Vagina (tissue), 2 donors: ENCODE measurements at places on chromosomes 1 and 21.

DNA sequence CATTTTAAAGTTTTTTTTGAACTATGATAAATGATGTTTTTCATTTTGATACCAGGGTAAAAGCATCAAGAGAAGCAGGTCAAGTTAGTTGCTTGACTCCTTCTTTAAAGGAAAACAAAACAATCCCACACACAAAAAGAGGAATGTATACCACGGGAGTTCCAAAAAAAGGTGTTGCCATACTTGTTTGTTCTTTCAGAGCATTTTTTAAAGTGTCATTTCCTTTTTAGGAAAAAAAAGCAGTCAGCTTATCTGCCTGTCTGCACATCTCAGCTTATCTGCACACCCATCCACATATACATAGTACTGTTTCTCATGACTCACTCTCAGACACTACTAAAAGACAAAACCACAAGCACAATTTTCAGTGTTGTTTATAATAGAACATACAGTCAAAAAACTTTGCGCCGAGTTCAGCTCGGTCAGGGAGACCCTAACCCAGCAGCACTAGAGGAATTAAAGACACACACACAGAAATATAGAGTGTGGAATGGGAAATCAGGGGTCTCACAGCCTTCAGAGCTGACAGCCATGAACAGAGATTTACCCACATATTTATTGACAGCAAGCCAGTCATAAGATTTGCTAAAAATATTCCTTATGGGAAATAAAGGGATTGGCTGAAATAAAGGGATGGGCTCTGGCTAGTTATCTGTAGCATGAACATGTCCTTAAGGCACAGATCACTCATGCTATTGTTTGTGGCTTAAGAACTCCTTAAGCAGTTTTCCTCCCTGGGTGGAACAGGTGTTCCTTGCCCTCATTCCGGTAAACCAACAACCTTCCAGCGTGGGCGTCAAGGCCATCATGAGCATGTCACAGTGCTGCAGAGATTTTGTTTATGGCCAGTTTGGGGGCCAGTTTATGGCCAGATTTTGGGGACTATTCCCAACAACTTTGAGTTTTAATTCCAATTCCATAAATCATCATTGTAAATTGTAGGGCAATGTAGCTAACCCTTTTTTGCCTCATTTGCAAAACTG lies 11.4 kb upstream of the MNDA start:
- no peak for DNase-seq

DNA sequence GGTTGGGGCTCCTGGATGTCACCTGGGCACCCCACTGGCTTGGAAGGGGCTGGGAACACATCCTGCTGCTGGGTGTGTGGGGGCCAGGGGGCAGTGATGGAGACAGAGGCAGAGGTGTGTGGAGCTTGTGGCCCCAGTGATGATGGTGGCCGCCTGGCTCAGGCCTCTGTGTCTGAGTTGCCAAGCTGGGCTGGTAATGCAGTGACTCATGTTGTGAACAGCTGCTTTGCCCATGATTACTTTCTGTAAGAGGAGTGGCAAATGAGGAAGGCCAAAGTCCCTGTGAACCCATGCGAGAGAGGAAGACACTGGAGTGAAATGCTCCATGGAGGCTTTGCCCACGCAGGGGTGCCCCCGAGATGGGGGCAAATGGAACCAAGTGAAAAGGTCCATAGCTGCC lies 86.8 kb downstream of the KCNJ6 start:
- DNase-seq: no peak

DNA sequence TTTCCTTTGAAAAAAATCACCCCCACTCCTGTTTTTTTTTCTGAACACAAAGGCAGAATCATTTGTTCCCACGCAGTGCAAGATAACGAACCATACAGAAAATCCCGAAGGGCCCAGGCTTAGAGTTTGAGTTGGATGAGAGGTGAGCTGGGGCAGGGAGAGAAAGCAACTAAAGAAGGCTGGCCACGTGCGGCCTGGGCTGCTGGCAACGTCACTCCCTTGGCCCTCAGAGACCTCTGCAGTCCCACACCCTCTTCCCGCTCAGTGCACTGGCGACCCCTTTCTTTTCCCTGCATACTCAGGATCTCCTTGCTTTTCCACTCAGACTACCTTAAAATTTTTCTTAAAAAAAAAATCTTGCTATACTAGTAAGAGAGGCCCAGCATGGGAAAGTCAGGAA lies 28.2 kb upstream of the CRNN start:
- DNase-seq: peak; percentile 47

DNA sequence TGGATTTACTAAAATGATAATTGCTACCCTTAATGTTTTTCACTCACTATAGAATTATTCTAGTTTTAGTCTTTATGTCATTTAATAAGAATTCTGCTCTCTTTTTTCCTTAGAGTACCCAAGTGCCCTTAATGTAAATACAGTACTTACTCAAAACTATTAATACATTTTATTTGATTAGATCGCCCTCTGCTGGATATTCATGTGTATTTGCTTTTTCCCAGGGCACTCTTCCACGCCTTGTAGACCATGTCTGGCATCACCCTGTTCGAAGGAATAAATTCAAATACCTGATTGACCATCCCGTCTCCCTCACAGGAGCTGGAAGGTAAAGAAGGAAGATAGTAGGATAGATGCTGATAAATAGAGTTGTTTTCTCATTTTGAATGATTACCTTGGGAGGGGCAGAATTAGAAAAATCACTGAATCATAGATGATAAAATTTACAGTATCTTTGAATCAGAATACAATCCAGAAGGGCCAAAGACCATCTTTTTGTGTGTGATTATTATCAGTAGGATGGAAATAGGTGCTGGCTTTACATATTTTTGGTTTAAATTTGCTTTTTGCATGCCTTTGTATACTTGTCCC lies 4.1 kb downstream of the AXDND1 start:
- DNase-seq: no peak

GRCh38 chr21:41865002-41865777 lies 14.0 kb downstream of the PRDM15 start:
- no peak for DNase-seq

DNA sequence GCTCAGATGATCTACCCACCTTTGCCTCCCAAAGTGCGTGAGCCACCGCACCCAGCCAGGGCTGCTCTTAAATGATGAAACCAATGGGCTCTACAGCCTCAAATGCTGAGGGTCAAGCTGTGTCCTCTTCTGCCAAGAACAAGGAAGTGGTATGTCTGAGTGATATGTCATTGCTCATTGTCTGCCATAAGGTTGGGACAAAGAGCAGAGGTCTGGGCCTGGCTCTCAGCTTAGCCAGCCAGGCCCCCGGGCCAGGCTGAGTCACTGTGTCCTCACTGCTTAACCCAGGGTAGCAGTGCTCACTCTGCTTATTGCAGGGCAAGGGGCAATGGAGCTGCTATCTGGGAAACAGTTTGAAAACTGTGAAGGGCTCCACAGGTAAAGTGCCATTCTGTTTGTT lies 8.3 kb upstream of the ETS2 start:
- DNase-seq: no peak

DNA sequence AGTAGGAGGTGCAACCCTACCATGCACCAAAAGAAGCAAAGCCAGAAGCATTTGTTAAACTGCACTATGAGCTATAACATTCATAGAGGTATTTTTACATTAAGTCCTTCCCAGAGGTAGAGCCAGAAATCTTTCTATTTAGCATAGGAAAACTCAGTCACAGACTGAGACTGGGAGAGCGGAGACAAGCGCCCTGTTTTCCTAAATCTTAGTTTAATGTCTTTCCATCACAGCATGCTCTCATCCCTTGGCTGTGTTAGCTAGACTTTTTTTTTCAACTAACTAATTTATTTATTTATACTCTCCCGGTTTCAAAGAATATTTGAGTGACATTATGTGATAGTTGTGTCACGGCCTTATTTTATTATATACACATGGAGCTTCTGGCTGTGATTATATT lies 304.1 kb downstream of the LMX1A start:
- DNase-seq: no peak

- no peak for DNase-seq
Observed at GRCh38 chr1:68805097-68805641, 308.3 kb upstream of the DEPDC1 start.

DNA sequence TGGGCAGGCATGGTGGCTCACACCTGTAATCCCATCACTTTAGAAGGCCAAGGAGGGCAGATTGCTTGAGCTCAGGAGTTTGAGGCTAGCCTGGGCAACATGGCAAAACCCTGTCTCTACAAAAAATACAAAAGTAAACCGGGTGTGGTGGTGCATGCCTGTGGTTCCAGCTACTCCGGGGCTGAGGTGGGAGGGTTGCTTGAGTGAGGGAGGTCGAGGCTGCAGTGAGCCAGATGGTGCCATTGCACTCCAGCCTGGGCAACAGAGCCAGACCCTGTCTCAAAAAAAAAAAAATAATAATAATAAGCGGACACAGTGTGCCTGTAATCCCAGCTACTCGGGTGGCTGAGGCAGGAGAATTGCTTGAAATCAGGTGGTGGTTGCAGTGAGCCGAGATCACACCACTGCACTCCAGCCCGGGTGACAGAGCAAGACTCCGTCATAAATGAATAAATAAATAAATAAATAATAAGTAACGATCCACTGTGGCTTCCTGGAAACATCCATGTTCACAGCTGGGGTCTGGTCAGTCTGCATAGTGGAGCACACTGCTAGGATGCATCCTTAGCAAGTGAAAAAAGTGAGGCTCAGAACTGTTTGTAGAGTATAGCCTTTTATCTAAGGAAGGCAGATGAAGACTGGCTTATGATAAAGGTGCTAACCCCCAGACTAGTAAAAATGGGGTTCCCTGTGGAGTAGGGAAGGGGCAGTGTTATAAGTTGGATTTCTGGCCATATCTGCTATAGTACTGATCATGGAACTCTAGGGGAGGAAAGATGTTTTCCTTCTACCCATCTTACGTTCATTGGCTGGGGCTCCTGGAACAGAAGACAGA lies 15.7 kb downstream of the PKNOX1 start:
- DNase-seq: no peak

DNA sequence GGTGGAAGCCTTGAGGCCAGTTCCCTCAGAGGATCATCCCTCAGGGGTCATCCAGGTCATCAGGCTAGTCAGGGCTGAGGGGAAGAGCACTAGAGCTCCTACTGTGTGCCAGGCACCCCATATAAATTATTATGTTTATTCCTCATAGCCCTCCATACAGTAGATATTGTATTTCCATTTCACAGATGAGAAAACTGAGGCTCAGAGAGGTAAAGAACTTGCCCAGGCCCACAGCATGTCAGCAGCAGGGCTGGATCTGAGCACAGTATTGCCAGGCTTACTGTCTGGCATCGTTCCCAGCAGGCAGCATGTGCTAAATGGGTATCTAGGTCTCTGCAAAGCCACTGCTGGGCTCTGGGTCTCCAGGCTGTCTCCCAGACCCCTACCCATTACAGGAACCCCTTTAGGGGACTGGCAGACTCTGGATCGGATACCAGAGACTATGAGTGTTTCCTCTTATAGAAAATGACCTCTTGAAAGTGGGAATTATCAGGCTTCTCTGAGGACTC lies 153.3 kb downstream of the PTPRU start:
- DNase-seq: peak; percentile 58

DNA sequence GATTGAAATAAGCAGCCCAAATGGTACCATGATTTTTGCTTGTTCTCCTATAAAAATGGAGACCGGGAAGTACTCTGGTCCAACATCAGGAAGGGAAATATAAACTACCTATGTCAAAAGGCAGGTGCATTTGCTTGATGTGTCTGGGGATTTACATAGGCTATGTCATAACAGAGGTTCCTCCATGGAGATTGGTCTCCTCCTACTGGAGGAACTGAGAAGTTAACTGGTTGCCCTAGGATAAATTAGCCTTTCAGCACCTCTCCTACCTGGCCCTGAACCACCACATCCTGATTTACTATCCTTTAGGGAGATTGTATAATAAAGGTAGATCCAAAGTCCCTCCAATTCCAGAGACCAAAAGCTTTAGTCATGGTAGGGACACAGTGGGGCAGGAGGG lies 1109.3 kb upstream of the B3GALT2 start:
- no peak for DNase-seq
